ENCODE measurements at places on chromosomes 11 and 22. TPM values are rescaled to one million over a fixed set of nuclear protein-coding genes. Genes with fewer than 3 reads are reported as not detected.

DNA sequence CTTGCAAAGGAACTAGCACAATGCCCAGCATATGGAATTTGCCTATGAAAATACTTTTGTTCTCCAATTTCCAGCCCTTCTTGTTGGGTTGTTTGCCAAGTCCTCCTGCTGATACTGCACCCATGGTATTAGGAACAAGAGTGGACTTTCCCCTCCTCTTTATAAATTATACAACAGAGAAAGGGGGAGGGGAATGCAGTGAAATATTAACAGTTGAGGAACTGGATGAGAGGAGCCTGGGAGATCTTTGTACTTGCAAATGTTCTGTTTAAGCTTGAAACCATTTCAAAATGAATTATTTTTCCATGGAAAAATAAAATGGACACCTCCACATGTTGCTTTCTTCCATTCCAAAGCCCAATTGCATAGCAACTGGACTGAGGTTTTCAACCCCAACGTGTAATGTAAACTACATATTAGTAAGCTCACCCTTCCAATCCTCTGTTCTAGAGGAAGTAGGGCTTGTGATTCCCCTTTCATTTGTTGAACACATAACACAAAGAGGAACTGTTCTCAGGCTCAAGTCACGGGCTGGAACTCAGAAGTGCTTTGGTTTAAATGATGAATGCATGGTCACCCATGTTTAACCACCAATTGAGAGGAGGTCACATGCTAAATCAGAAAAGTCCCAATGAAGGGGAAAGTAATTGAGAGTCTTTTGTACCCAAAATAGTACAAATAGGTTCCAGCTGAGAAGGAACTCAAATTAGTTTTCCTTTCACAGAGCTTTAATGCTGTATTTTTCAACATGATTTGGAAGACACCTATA is 66.2 kb upstream of the ZC3H12C start:
- DNase-seq = no peak
- H3K36me3 ChIP-seq = no peaks in the 10 kb centered on the region
- H3K4me3 ChIP-seq = no peak overlapping the region
- H3K4me1 ChIP-seq = peaks cover 8% of the 10 kb centered on the region

OR5M3 gene
- total RNA-seq = not detected

DNA sequence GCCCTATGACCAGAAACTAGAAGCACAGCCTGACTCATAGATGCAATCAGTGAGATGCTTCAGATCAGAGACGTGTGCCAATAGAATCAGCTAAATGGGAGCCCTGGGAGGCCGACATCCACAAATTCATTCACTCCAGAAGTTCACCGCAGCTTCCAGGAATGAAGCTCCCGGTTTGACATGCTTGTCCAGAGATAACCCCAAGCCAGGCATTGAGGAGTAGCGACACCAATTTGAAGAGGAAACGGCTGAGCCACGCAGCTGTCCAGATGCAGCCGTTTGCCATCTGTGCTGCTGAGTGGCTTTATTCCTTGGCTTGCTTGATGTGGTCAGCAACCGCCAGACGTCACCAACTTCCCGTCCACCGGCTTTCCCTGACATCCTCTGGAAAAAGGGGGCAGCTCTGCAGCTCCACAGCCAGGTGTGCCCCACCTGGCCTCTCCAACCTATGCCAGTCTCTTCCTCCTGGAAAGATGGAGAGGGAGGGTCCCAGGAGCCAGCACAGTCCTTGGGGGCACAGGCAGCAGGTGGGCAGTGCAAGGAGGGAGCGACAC is 123.9 kb upstream of the OPCML start:
- H3K4me3 ChIP-seq = no peak overlapping the region
- no peaks in the 10 kb centered on the region for H3K36me3 ChIP-seq
- H3K27ac ChIP-seq = no peak overlapping the region
- H3K4me1 ChIP-seq = no peaks in the 10 kb centered on the region

GRIA4 gene
- total RNA-seq = not detected

OR56A4 gene
- total RNA-seq = not detected

DNA sequence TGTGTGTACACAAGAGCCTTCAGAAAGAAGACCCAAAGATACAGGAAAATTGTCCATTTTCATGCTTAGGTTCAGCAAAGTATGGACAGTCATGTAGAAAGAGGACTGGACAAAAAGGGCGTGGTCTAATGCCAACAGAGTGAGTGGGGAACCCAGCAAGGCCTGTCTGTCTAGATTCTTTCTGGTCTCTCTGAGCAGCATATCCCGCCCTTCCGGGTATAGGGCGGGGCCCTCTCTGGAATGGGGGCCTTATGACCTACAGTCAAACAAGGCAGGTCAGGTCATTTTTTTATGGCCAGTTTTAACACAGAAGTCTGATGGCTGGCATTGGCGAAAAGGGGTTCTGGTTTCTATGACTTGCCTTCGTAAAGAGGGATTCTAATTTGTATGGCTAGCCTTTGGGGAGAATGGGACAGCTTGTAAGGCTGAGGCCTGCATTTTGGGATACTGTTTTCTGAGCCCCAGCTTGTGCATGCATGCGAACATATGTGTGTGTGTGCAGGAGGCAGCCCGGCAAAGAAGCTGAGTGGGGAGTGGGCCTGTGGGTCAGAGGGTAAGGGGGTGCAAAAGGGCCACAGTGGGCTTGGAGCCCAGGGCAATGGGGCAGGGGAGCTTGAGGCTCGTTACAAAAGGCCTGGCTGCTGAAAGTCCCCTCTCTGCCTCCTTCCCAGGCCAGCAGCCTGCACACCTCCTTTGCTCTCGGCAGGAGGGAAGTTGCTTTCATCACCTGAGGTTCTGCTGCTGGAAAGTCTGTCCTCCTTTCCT is 130.5 kb upstream of the B3GAT1 start:
- no peak overlapping the region for H3K4me3 ChIP-seq
- no peaks in the 10 kb centered on the region for H3K4me1 ChIP-seq
- no peak overlapping the region for H3K27ac ChIP-seq
- H3K36me3 ChIP-seq = no peaks in the 10 kb centered on the region
- DNase-seq = no peak

DNA sequence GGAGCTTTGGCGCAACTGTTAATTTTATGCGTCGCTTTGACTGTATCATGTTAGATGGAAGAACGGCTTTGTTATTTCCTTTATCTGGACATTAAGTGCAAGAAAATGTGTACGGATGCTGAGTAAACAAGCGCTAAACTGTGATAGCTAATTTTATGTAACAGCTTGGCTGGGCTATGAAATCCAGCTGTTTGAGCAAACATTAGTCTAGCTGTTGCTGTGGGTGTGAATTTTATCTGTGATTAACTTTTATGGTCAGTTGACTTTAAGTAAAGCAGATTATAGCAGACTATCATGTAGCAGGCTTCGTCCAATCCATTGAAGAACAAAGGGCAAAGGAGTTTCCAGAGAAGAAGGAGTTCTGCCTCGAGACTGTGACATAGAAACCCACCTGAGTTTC is 14.0 kb downstream of the OR8A1 start:
- no peak overlapping the region for H3K27ac ChIP-seq
- no peak overlapping the region for H3K4me3 ChIP-seq
- no peaks in the 10 kb centered on the region for H3K27me3 ChIP-seq

GRCh38 chr11:83364500-83365045 is 78.4 kb upstream of the CCDC90B start:
- no peaks in the 10 kb centered on the region for H3K4me1 ChIP-seq
- no peaks in the 10 kb centered on the region for H3K36me3 ChIP-seq
- H3K4me3 ChIP-seq = no peak overlapping the region
- no peaks in the 10 kb centered on the region for H3K27me3 ChIP-seq

GRCh38 chr11:121091492-121092152 is 9.4 kb upstream of the TECTA start:
- peak; percentile 25 for DNase-seq
- peaks cover 7% of the 10 kb centered on the region for H3K4me1 ChIP-seq
- no peaks in the 10 kb centered on the region for H3K36me3 ChIP-seq
- no peak overlapping the region for H3K4me3 ChIP-seq

INSC gene
- not detected for total RNA-seq

DNA sequence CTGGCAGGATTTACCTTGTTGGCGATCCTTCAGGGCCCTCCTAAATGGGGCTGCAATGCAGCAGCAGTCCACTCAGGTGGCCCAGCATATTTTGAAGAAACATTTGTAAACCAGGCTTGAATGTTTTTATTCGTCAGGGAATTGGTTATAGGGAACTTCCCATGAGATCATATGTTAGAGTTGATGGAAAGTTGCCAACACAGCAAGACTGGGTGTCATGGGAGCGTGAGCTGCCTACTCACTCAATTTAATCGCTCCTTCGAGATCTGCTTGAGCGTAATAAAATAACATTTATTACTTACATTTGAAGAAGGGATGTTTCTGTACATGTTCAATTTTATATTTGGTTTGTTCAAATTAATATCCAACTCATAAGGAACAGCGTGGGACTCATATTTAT is 19.4 kb downstream of the OR2AT4 start:
- no peak overlapping the region for H3K4me3 ChIP-seq
- H3K27me3 ChIP-seq = no peaks in the 10 kb centered on the region
- no peak overlapping the region for H3K27ac ChIP-seq
- peaks cover 12% of the 10 kb centered on the region for H3K4me1 ChIP-seq
- no peaks in the 10 kb centered on the region for H3K36me3 ChIP-seq
